ENCODE measurements at places on chromosomes 12 and 14.

GRCh38 chr12:77882709-77883108, 52.0 kb downstream of the NAV3 start:
- no peak for DNase-seq

- DNase-seq: peak; percentile 51
These were observed 1392.4 kb upstream of the TMEM132C start for GRCh38 chr12:126874427-126875026.

GRCh38 chr12:49482095-49483051, 56.5 kb upstream of the KCNH3 start:
- no peak for DNase-seq

- peak; percentile 40 for DNase-seq
These were observed 545 bp downstream of the SMARCC2 start for GRCh38 chr12:56188778-56189098.

- DNase-seq: no peak
These were observed 13.1 kb upstream of the POC1B start for GRCh38 chr12:89538897-89539296.

DNA sequence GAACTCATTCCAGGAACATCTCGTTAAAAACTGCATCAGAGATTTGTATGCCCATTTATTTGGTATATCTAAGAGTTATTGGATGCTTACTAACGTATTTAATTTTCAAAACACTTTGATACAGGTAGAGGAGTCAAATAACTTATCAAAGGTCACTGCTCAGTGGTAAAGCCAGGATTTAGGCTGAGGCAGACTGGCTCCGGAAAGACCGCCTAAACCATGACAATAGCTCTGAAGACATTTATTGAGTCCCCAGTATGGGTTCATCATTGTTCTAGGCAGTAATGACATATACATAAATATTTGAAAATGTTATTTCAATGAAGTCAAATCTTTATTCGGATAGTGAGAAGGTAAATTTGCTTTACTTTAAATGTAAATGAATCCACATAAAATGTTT, 30.3 kb downstream of the WBP11 start:
- no peak for DNase-seq

DNA sequence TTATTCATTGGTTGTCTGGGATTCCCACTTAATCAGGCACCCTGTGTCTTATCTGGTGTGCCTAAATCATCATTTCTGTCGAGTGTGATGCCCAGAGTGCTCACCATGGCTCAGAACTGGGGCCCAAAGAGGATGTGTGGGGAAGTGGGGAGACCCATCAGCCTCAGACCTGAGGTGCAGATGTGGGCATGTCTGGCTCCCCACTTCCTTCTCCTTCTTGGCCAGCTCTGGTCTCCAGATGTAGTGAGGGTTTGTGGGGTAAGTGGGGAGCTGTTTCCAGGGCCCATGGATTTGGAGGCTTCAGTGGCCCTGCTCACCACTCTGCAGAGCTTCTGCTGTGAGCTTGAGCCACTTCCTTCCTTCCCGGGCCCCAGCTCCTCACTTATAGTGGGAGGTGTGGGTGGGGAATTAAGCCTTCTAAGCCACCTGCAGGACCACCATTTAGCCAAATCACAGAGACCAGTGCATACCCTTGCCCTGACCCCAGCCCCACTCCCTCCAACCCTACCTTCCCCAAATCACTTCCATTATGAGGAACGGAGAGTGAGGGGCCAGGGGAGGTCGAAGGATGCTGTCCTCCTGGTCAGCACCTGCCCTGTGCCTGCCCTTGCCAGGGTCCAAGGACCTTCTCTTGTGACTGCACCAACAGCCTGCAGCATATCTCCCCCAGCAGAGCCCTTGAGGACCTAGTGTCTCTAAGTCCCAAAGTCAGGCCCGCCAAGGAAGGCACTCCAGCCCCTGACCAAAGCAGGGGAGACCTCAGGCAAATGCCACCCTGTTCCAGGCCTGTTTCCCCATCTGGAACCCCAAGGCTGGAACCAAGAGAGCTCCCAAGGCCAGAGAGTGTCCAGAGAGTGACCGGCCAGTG, 278.2 kb upstream of the RTL1 start:
- DNase-seq: no peak

DNA sequence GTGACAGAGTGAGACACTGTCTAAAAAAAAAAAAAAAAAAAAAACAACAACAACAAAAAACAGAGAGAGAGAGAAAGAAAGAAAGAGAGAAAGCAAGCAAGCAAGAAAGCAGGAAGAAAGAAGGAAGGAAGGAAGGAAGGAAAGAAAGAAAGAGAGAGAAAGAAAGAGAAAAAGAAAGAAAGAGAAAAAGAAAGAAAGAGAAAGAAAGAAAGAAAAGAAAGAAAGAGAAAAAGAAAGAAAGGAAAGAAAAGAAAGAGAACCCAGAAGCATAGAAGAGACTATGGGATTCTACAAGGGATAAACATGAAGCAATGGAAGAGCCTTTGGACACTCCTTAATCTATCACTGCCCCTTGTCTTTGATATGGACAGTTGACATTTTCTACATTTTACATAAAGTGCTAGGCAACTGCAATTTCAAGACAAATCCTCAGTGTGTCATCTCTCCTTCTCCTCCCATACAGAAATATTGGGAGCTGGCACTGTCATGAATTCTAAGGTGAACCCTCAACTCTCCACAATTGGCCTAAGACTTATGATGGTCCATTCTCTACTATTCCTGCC, 151.9 kb upstream of the CPM start:
- DNase-seq: no peak

- DNase-seq: no peak
These were observed 204.4 kb downstream of the FOXN3 start for GRCh38 chr14:89212386-89213235.

DNA sequence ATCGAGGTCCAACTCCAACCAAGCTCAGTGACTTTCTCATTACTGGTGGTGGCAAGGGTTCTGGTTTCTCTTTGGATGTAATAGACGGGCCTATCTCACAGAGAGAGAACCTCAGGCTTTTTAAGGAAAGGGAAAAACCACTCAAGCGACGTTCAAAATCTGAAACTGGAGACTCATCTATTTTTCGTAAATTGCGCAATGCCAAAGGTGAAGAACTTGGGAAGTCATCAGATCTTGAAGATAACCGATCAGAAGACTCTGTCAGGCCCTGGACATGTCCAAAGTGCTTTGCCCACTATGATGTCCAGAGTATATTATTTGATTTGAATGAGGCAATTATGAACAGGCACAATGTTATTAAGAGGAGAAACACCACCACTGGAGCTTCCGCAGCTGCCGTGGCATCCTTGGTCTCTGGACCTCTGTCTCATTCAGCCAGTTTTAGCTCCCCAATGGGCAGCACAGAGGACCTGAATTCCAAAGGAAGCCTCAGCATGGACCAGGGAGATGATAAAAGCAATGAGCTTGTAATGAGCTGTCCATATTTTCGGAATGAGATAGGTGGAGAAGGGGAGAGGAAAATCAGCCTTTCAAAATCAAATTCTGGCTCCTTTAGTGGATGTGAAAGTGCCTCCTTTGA, 343.5 kb upstream of the RGS6 start:
- DNase-seq: no peak

DNA sequence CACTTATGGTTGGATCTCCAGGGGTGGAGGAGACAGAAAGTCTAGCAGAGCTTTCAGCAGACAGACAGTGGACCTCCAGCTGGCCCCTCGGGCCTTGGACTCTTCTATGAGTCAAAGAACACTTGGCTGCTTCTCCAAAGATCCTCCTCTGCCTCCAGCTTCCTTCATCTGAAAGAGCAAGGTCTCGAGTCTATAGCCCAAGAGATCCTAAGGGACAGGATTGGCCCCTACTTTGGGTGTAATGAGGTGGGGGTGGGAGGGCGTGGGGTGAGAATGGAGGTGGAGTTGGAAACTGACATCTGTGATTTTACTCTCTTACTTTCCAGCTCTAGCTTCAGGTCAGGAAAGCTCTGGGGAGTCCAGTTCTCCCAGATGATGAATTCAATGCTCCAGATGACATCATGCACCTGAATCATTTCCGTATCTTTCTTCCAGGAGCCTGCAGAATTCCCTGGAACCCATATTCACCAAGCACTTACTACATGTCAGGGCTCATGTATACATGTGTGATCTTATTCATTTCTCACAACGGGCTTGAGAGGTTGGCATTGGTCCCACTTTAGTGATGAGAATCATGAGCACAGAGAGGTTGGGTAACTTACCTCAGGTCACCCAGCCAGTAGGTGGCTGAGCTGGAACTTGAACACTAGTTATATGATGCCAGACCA, 10.2 kb upstream of the PGF start:
- DNase-seq: no peak

DNA sequence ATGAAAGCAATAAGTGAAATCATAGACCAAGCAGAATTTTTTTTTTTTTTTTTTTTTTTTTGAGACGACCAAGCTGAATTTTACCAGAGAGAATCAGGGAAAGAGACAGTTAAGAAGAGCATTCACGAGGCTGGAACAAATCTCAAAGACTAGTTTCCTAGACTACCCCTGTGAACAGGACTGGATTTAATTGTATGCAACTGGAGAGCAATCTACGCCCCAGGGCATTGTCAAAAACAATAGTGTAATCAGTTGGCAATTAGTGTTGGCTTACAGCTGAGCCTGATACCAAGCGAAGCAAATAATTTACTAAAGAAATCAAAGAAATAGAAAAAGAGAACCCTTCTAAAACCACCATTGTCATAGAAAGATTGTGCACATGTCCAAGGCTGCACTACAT, 232.9 kb upstream of the CPNE8 start:
- DNase-seq: no peak

- DNase-seq: no peak
These were observed 230.5 kb upstream of the EGLN3 start for GRCh38 chr14:34181338-34181737.

DNA sequence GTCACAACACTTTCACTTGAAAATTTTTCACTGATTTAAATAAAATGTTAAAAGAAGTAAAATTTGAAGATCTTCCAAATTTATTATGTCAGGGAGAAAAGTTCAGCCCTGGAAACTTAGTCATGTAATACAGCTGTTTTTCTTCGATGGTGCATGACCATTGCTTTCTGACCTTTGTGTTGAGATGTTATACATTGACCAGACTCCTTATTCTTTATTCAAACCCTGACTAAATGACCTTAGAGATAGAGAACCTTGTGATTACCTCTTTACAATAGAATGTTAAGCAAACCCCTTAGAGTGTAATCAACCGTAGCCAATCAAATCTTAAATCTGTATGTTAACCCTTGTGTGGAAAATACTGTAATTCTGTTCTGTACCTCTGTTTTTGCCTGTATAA, 34.5 kb downstream of the PLCZ1 start:
- no peak for DNase-seq

DNA sequence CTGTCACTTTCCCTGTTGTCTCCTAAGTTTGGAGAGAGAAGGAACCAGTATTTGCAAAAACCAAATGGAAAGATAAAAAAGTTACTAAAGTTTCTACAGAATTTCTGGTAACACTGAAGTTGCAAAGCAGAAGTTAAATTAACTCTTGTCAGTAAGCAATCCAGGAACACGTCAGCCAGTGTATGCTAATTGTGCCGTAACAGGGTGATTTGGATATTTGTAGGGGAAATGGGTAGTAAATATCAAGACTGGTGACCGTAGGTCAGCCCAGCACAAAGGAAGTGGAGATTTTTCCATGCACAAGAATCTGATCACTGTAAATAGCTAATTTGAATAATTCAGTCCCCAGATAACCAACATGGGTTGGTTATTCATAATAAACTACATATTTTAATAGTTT, 2.3 kb downstream of the CDKN1B start:
- DNase-seq: no peak

DNA sequence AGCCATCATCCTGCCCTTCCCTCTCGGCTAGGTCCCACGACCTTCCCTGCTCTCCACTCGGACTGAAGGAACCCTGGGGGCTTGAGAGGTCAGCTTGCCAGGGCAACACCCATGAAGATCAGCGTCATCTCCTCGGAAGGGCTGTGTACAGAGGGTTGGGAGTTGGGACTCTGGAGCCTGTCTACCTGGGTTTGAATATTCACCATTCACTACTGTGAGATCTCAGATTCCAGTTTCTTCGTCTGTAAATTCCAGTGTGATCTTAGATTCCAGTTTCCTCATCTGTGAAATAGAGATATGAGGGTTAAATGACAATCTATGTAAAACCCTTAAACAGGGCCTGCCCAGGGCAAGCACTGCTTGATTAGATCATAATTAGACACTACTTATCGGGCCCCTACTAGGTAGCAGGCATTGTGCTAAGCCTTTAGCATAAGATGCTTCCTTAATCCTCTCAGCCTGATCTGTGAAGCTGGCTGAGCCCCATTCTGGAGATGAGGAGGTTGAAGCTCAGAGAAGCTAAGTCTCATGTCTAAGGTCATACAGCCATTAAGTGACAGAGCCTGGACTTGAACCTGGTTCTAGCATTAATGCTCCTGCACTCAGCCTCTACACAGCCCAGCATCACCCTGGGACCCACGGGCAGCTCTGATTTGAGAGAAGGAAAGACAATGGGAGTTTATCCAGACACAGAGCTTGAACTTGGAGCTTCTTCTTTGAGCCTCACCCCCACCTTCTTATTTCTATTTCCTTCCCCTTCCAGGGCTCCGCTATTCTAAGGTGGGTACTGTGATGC, 612 bp upstream of the ZDHHC22 start:
- no peak for DNase-seq

GRCh38 chr12:111788178-111788654, 21.5 kb downstream of the ALDH2 start:
- DNase-seq: peak; percentile 23

GRCh38 chr14:32709027-32709426, 229.7 kb upstream of the NPAS3 start:
- DNase-seq: no peak

GRCh38 chr12:101773650-101774162, 34.4 kb upstream of the SYCP3 start:
- peak; percentile 63 for DNase-seq

GRCh38 chr14:94451826-94452225, 774 bp downstream of the SERPINA11 start:
- no peak for DNase-seq

DNA sequence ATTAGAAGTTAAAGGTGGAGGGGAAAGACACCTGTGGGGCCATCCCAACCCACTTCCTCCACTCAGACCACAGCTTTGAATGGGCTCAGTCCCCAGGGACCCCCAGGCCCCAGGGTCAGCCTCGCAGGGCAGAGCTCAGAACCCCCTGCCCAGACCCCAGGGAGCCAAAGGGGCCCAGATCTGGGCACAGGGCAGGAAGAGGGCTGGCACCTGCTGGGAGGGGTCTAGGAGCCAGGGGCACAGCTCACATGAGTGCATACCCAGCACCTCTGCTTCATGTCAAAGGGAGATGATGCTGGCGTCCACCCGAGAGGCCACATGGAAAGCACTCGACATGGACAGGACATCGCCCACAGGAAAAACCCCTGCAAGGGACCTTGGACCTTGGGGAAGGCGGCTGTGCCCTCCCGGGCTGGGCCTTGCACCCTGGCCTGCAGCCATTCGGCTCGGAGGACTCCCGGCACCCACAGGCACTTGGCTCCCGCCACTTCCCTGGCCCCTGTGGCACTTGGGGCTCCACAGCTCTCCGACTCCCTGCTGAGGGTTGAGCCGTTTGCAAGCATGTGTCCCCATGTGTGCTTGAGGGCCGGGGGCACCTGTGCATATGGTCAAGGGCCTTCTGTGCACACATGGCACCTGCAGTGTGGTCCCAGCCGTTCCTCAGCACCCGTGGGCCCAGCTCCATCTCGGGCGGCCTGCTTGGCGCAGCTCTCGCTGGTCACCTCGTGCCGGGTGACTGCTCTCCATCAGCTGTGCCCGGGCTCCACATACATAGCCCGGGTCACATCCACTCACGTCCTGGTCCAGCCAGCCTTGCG, 7.8 kb upstream of the AMN start:
- no peak for DNase-seq

Data from memory B cell (primary cell).